Neural progenitor cell (in vitro differentiated cells): ENCODE measurements at places on chromosomes 7 and 10.

- DNase-seq = peak; percentile 6
These were observed 434.5 kb downstream of the CCSER2 start for GRCh38 chr10:84762754-84763394.

DNA sequence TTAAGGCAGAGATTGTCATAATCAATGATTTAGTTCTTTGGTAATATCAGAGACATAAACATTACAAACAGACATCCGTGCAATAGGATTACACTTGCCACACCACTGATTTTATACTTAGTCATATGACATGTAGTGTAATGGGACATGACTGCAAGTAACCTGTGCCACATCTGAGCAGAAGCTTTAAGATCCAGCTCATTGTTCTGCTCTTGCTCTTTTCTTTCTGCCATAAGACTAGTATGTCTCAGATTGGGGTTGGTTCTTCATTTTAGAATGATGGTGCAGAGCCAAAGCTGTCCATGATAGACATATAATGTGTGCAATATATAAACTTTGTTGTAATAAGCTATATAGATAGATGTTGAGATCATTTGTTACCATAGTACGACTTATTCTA is 119.7 kb upstream of the SEMA3A start:
- DNase-seq = no peak

DNA sequence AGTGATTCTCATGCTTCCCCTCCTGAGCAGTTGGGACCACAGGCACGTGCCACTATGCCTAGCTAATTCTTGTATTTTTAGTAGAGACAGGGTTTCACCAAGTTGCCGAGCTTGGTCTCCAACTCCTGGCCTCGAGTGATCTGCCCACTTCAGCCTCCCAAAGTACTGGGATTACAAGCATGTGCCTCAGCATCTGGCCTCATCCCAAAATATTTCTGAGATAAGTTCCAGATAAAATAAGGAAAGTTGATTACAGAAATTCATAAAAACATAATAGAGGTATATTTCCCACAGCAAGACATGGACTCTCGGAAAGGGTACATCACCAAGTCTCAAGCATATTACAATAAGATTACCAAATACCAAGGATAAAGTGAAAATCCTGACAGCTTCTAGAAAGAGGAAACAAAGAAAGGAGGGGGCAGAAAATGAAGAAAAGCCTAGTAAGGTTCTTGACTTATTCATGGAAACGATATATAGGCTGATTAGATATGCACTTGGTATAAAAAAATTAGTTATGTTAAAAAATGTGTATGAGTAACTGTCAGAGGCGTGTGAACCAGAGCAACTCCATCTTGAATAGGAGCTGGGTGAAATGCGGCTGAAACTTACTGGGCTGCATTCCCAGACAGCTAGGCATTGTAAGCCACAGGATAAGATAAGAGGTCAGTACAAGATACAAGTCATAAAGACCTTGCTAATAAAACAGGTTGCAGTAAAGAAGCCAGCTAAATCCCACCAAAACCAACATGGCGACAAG is 35.0 kb downstream of the IQUB start:
- no peak for DNase-seq

- peak; percentile 72 for DNase-seq
These were observed 481.0 kb downstream of the TNS3 start for GRCh38 chr7:47100817-47101435.

GRCh38 chr7:763762-764161 is 36.7 kb upstream of the PRKAR1B start:
- no peak for DNase-seq

- no peak for DNase-seq
These were observed 533.8 kb downstream of the GALNT17 start for GRCh38 chr7:71665716-71666115.

- DNase-seq = no peak
These were observed 250.6 kb upstream of the PPP2R2D start for GRCh38 chr10:131650169-131650705.

GRCh38 chr10:129413024-129413423 is 54.0 kb upstream of the MGMT start:
- DNase-seq = no peak

DNA sequence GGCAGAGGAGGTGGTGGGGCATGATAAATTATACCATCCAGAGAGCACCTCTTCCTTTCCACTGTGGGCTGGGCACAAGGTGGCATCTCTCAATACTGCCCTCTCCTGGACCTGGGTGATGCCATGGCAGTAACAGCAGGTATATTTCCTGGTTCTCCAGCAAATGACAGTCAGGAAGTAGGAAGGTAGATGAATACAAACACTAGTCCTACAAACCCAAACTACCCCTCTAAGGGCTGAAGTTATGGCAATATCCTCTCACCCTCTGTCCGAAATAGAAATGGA is 1004.9 kb downstream of the KCNMA1 start:
- peak; percentile 64 for DNase-seq

GRCh38 chr10:89853781-89854191 is 152.4 kb downstream of the KIF20B start:
- DNase-seq = peak; percentile 55

GRCh38 chr7:135740889-135741288 is 7.7 kb downstream of the FAM180A start:
- DNase-seq = no peak

GRCh38 chr10:62266611-62267010 is 2.0 kb downstream of the RTKN2 start:
- DNase-seq = no peak

GRCh38 chr7:116334555-116334954 is 124.2 kb downstream of the TES start:
- no peak for DNase-seq

GRCh38 chr7:36154255-36155212 is 1.5 kb downstream of the EEPD1 start:
- DNase-seq = no peak
